T-cell (primary cell): ENCODE measurements at places on chromosomes 7 and 10.

DNA sequence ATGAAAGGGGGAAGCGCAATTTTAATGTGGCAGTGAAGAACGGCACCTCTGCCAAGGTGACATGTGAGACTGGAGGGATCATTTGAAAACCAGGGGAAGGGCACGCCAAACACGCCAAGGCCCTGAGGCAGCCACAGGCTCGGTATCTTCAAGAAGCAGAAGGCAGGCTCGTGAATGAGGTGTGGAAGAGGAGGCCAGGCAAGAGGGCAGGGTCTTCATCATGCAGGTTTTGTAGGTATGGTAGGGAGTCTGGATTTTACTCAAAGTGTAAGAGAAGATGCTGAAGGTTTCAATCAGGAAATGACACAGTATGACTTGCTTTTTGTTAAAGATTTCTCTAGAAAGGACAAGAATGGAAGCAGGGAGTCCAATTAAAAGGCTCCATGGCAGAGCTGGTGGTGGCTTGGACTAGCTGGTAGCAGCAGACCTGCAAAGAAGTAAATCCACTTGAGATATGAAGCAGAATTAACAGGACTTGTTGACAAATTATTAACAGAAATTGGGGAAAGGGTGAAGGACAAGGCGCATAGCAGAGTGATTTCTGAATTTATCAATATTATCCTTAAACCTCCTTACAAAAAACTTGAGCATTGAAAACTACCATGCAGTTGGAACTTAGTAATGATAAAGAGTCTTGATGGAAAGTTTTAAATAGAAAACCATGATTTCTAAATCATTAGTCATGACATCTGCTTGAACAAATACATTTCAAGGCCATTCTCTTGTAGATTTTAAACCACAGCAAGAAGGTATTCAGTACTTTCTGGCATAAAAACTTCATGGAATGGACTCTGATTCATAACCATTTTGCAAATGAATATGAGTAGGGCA lies 70.4 kb downstream of the COA1 start:
- no peak for DNase-seq

DNA sequence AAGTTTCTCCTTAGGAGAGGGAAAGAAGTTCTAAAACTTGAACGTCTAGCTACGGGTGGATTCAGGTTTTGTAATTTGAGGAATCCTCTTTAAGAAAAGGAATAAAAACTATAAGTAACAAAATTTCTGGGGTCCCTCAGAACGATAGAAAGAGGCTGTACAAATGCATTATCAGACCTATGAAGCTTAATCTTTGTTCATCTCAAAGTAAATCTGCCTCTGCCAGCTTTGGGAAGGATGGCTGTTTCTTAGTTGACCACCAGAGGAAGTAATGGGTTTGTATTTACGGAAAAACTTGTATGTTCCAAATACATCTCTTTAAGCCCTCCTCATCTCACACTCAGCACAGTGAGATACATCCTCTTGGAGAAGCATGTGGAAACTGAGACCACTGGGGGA lies 864 bp downstream of the PSTK start:
- no peak for DNase-seq

DNA sequence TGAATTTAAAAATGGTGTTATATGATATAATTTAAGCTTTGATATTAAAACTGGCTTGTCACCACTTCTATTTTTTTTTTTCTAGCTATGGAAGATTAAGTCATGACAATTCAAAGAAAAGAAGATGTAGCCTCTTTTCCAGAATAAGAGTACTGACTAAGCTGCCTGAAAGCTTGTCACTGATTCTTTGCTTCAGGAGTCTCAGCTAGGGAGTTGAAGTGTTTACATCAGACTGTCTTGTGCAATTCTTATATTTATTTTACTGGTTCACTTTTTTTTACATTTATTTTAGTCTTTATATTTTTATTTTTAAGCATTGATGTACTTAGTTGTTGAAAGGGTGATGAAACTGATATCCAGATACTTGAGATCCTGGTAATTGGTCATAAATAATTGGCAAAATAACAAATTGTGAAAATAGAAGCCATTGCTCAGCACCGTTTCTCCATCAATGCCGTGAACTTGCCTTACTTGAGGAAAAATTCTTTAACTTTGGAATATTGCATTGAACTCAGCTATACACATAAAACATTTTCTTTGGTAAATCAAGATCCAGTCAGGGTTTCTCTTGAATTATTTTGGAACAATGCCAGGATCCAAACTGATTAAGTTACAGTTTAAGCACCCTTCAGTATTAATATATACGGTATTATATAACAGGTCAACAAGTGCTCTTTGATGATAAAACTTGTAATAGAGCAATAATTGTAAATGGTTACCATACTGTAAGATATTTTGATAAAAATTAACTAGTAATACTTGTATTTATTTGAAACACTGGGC lies 156.4 kb downstream of the PHTF2 start:
- DNase-seq = no peak

- DNase-seq = no peak
Measured at GRCh38 chr7:38274927-38275620, 1.6 kb upstream of the TARP start.

- no peak for DNase-seq
Measured at GRCh38 chr10:31090894-31091607, 59.4 kb upstream of the ZNF438 start.

DNA sequence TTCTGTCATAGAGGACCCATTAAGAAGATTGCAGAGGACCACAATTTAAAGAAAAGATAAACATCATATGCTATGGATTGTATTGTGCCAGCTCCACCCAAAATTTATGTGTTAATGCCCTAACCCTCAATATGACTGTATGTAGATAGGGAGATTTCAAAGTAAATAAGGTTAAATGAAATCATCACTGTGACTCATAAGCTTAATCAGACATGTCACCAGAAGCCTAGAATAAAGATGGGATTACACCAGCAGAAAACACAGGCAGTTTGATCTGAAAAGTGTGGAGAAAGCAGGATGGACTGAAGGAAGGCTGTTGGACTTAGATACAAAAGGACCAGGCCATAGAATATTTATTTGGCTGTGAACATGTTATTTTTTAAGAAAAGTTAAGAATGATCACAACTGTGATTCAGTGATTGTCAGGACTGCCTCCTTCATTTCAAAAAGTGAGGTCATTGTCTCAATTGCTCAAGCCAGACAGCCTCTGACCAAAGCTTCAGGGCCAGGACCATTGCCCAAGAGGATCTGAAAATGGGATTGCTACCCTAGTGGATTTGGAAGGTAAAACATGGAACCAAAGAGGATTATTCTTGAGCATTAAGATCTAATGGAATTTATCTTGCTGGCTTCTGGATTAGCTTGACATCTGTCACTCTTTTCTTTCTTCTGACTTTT lies 270.8 kb upstream of the POM121L12 start:
- no peak for DNase-seq

DNA sequence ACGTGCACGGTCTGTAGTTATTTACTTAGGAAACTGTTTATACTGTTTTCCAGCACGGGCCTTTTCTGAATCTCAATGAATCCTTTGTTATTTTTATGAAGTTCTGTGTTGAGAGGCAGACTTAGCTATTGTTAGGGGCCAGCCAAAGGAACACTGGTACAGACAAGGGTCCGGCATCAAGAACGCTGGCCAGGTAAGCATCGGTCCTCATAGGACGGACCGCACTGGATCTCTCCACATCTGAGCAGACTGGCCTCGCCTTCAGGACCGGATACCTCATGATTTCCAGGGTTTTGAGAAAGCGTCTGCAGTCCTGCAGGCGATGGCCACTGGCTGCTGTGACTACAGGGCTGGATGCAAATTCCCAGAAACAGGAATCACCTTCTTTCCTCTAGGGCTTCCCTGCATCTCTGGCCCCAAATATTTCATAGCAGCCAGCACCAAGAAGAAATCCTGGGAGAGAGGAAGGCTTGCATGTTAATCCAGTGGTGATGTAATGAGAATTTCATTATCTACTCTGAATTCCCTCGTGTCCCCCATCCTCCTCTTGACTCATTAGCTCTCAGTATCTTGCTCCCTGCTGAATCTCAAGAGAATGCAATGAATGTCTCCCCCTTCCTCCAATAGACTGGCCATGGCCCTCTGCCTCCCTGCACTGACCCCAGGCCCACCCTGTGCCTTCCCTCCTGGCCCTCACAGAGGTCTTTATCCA lies 325.4 kb upstream of the NPVF start:
- no peak for DNase-seq

DNA sequence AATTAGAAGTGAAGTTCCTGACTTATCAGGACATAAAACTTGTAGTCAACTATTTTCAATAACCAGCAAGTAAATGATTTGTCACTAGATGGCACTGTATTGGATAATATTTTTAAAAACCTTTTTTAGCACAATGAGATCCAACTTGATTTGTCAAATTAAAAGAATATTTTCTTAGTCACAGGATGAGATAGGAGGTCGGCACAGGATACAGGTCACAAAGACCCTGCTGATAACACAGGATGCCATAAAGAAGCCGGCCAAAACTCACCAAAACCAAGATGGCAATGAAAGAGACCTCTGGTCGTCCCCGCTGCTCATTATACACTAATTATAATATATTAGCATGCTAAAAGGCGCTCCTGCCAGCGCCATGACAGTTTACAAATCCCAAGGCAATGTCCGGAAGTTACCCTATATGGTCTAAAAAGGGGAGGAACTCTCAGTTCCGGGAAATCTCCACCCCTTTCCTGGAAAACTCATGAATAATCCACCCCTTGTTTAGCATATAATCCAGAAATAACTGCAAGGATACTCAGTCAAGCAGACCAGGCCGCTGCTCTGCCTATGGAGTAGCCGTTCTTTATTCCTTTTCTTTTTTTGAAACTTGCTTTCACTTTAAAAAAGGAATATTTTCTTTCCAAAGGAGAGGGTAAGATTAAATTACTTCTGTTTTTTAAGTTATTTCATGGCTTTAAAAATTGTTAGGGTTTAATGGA lies 255.7 kb upstream of the MKLN1 start:
- no peak for DNase-seq

GRCh38 chr10:49550563-49550962 lies 11.6 kb upstream of the ERCC6 start:
- no peak for DNase-seq

DNA sequence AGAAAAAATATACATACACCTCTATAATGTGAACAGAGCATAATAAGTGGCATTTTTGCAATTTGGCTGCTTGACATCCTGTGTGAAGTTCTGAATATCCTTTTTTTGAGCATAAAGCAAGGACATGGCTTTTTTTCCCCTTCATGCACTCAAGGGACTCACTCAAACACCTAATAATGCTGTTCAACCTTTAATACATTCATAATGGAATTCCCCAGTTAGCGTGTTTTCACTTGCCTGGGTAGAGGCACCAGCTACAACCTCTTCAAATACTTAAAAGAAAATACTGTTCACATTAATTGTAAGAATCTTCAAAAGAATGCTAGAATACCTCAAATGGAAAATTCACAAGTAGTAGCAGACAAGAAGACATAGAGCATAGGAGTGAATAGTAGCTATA lies 316.8 kb downstream of the PCDH15 start:
- DNase-seq = no peak

DNA sequence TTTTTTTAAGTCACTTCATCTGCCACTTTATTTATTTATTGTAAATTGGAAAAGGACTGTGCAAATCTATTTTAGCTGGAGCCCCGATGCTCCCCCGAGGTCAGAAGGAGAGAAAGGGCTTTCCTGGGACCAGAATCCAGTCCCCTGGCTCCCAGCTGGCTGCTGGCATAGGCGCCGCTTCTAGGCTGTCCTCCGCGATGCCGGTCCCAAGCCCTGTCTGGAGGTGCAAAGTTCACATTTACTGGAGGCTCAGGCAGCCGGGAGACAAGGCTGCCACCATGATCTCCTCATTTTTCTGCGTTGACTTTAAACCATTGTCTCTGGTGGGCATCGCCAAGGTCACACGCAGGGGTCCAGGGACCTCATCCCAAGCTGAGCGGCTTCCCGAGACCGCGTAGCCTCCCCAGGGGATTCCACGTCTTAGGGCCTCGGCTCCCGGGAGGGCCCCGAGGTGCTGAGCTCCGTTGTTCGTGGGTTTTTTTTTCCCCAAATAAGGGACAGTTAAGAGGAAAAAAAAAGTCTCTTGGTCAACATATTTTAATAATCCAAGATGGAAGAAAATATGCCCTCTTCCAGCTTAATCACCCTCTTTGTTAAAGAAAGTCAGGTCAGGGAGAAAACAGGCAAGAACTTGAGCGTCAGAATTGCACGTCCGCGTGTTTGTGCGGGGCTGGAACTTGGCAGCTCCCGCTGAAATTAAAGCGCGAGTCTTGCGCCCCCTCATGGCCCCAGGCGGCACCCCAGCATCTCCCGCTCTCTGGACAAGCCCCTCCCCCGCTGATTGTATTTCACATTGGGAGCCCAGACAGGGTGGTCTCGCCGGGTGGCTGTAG lies 11.9 kb downstream of the RGR start:
- DNase-seq = peak; percentile 12

DNA sequence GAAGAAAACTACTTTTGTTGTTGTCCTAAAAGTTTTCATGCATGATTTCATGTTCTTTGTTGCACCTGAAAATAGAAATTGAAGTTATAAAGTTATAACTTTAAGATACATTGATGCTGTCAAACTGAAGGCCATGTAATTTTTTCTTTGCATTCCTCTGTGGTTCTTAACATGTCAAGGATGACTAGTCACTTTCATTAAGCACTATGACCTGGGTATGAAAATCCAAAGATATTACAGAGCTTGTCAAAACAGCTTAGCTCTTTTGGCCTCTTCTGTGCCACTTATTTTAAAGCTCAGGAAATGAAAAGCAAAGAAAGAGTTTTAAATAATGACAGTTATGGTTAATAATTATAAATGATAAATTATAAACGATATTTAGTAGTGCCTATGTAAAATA lies 241.6 kb upstream of the CACNA2D1 start:
- DNase-seq = no peak

DNA sequence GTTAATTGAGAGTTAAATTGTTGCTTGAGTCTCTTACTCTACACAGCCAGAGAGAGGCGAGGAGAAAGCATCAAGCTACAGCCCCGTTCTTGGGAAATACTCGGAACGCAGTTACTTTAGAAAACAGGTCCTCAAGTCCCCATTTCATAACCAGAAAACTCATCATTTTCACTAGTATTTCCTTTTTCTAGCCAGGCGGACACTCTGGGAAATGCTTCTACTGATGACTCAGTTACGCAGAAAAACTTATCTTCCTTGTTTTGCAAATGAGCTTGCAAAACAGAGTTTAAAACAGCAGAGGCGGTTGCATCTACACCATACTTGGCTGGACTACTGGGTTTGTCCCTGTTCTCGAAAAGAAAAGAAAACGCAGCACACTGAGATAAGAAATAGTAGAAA lies 111.4 kb upstream of the FGFR2 start:
- DNase-seq = no peak

GRCh38 chr10:24851629-24852028 lies 100.8 kb downstream of the PRTFDC1 start:
- DNase-seq = no peak

- no peak for DNase-seq
Measured at GRCh38 chr10:21463436-21463835, 62.0 kb downstream of the SKIDA1 start.

GRCh38 chr10:118922226-118922625 lies 107.3 kb upstream of the NANOS1 start:
- DNase-seq = no peak

DNA sequence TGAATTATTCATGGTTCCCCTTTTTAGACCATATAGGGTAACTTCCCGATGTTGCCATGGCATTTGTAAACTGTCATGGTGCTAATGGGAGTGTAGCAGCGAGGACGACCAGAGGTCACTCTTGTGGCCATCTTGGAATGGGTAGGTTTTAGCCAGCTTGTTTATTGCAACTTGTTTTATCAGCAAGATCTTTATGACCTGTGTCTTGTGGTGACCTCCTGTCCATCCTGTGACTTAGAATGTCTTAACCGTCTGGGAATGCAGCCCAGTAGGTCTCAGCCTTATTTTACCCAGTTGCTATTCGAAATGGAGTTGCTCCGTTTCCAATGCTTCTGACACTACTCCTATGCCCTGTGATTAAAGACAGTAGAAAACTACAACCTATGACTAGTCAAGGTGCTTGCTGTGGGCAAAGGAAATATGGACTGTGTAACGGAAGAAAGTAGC lies 18.8 kb upstream of the PAXIP1 start:
- no peak for DNase-seq
